ENCODE measurements at places on chromosomes 16 and 17. TPM values are rescaled to one million over a fixed set of nuclear protein-coding genes. Genes with fewer than 3 reads are reported as not detected.

TSNAXIP1 gene
- 1.1 TPM for total RNA-seq

TNRC6C gene
- total RNA-seq = 24.7 TPM

PCGF2 gene
- total RNA-seq = 40.7 TPM

SOX8 gene
- 1.3 TPM for total RNA-seq

NAGS gene
- total RNA-seq = 0.80 TPM

DNA sequence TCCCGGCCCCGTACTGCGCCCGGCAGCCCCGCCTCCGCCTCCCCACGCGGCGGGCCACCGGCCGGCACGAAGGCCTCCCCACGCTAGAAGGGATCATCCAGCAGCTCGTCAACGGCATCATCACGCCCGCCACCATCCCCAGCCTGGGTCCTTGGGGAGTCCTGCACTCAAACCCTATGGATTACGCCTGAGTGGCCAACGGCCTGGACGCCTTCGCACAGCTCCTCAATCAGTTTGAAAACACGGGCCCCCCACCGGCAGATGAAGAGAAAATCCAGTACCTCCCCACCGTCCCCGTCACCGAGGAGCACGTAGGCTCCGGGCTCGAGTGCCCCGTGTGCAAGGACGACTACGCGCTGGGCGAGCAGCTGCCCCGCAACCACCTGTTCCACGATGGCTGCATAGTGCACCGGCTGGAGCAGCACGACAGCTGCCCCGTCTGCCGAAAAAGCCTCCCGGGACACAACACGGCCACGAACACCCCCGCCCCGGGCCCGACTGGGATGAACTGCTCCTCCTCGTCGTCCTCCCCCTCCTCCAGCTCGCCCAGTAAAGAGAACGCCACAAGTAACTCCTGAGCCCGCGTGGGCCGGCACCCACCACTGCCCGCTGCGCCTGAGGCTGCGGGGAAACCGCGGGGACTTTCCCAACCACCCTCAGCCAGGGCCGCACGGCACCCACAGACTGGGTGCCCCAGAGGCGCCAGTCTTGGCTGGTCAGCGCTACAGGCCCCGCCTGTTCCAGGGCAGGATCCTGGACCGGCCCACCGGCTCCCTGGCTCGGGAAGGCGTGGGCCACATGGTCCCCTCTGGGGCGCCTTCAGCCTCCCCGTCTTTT is 39.0 kb upstream of the AKAP1 start:
- no peak for DNase-seq

GRCh38 chr16:53156516-53156915 is 101.7 kb downstream of the CHD9 start:
- no peak for DNase-seq

- DNase-seq = no peak
Observed at GRCh38 chr17:72567774-72568173, 447.0 kb downstream of the SOX9 start.

DNA sequence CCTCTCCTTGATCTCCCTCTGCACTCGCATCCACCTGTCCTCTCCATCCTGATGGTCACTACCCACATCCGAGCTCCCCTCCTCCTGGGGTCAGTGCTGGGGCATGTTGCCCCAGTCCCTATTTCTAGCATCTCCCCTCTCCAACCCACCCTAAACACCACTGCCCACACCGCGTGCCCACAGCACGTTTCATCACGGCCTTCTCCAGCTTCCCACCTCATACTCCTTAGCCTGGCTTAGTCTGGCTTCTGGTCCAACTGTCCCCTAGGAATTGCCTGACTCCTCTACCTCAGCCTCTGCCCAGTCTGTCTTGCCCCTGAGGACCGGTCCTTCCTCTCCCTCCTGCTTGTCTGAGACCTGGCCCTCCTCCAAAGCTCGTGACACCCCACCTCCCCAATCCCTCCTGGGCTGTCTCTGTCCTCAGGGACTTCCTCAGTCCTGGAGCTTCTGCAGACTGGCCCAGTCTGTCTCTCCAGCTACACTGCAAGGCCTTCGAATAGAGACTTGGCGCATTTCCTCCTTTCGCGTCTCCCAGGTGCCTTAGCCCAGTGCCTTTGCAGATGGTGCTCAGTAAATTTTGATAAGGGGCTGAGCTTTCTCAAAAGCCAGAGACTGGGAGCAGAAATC is 4.9 kb downstream of the ALOX15 start:
- DNase-seq = no peak

DNA sequence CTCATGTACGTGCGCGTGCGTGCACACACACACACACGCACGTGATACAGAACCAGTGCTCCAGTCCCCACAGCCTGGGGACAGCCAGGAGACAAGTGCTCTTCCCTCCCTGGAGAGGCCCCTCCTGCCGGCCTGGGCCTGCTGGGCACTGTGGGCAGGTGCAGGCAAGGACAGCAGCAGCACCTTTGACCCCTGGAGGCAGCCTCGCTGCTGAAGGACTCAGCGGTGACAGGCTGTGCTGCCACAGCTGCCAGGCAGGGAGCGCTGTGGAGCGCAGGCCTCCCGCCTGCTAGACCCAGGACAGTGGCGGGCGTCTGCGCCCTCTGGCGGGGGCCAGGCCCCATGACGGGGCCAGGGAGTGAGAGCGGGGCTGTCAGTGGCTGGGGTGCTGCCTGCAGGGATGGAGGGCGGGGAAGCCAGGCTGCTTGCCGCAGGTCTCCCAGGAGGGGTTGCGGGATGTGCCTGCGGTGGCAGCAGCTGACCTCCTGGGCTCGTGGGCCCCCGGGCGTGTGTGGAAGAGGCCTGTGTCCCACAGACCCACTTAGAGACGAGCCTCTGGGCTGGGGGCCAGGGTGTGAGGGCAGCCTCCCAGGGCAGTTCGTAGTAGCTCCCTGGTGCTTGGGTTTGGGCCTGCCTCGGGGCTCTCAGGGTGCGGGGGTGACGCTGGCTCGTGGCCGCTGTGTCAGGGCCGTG is 63.5 kb upstream of the PVALEF start:
- DNase-seq = peak; percentile 96

GRCh38 chr17:33416131-33416530 is 123.0 kb upstream of the ASIC2 start:
- no peak for DNase-seq

- no peak for DNase-seq
Observed at GRCh38 chr17:45229681-45230409, 8.2 kb downstream of the FMNL1 start.

GRCh38 chr17:37818689-37819088 is 73.8 kb upstream of the HNF1B start:
- no peak for DNase-seq

GRCh38 chr16:85393674-85394451 is 219.3 kb upstream of the GSE1 start:
- no peak for DNase-seq

DNA sequence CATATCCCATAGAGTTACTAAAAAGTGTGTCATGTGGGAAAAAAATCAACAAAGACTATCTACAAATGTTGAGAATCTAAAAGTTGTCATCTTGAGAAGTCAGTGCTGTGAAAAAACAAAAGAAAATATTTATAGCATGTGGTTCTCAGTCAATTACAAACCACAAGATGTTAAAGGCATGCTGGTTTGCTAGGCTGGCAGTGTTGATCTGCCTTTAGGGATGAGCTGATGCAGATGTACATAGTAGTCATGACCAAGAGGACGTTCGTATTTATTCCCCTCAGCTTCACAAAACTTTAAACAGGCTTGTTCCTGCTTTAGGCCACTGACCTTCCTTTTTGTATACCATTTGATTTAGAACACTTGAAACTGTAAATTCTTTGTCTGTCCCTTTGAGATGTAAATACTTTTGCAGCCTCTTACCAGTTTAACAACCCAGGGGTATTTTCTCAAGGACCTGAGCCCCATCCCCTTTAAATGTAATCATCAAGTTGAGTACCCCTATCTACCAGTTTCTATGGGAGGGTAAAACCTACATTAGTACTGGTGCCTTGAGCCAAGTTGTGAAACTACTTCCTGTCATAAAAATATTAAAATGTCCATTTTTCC is 446.6 kb downstream of the KCNJ18 start:
- no peak for DNase-seq

DNA sequence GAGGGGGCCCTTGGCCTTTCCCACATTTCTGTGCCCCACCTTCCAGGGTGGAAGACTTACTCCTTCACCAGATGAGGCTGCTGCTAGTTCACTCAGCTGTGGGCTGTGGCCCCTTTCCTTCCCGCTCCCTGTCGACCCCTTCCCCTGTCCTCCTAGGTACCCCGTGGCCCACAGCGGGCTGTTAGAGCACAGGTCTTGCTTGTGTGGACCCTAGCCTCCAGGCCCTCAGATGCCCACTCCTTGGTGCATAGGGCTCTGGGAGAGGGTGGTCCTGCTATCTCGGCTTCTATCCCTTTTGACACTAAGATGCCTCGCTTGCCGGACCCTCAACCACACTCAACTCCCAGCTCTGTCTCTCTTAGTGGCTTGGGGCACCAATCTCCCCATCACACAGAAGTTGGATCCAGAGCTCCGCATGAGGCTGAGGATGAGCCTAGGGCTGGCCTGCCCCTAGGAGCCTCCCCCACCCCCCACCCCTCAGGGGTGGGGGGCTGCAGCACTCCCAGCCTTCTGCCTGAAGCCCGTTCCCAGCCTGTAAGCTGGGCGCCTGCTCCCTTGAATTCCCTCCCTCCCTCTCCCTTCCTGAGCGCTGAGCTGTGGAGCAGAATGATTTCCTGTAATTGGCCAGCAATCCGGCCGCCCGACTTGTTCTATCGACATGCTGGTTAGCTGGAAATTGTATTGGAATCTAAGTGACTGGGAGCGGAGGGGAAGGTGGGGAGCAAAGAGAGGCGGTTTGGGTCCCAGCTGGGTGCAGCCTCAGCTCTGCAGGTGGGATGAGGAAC is 30.9 kb downstream of the DCAKD start:
- DNase-seq = no peak

- no peak for DNase-seq
Observed at GRCh38 chr16:51134269-51134812, 16.7 kb downstream of the SALL1 start.

GRCh38 chr17:56833057-56833808 is 487 bp downstream of the C17orf67 start:
- no peak for DNase-seq

- DNase-seq = no peak
Observed at GRCh38 chr16:5965321-5965720, 867.7 kb upstream of the EEF2KMT start.

DNA sequence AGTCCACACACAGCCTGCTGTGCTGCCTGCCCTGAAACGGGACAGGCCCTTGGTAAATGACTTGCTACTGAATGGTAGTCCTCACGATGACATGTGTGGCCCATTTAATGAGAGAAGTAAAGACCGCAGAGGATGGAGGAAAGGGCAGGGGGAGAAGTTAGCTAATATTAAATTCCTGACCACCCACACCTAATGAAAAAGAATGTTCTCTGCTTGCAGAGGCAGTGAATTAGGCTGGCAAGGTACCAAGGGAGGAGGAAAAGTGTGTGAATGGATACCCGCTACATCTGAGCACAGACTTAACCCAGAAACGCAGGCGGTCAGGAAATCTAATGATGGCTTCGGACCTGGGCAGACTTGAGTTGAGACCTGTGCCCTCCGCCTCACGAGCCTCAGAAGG is 141.2 kb downstream of the PRKCA start:
- DNase-seq = no peak

DNA sequence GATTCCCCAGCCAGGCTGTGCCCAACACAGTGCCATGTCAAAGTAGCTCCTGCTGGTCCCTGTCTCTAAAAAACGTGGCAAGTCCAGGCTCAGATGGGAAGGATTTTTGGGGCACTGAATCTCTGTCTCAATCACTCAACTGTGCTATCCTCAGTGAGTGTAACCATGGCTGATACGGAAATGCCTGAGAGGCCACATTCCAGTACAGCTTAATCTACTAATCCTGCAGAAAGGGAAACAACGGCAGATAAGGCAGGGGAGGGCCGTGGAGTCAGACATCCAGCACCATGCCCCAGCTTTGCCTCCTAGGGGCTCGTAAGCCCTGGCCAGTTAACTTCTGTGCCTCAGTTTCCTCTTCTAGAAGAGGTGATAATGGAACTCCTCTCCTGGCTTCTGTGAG is 251.7 kb downstream of the CPPED1 start:
- DNase-seq = no peak

DNA sequence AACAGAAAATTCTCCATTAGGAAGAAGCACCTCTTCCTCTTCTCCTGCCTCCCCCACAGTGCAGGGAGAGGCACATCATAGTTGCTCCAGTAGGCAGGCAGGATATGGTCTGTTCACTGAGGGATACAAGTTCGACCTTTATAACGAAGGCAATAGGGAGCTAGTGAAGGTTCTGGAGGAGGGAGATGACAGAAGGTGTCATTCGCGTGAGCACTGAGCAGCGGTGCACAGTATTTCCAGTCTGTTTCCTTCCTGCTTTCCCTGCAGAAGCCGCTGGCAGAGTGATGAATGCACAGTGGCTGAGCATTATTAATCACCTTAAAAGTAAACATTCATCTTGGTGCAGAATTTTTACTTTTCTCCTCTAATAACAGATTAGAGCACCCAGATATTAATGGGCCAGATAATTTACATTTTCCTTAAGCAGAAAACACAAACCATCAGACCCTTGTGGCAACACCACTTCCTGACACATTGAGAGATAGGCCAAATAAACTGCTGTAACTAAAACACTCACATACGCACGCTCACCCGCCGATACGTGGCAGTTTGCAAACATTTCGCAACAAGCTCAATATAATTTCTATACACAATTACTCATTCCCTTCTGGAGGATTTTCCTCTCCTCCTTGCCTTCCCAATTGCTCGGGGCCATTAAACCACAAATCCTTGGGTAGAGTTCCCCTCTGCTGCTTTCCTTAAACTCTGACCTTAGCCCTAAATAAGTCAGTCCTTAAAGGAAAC is 69.5 kb downstream of the AIPL1 start:
- DNase-seq = peak; percentile 26

GRCh38 chr17:63681530-63681929 is 18.4 kb downstream of the LIMD2 start:
- DNase-seq = no peak

GRCh38 chr16:89155184-89155679 is 16.3 kb upstream of the CDH15 start:
- no peak for DNase-seq

DNA sequence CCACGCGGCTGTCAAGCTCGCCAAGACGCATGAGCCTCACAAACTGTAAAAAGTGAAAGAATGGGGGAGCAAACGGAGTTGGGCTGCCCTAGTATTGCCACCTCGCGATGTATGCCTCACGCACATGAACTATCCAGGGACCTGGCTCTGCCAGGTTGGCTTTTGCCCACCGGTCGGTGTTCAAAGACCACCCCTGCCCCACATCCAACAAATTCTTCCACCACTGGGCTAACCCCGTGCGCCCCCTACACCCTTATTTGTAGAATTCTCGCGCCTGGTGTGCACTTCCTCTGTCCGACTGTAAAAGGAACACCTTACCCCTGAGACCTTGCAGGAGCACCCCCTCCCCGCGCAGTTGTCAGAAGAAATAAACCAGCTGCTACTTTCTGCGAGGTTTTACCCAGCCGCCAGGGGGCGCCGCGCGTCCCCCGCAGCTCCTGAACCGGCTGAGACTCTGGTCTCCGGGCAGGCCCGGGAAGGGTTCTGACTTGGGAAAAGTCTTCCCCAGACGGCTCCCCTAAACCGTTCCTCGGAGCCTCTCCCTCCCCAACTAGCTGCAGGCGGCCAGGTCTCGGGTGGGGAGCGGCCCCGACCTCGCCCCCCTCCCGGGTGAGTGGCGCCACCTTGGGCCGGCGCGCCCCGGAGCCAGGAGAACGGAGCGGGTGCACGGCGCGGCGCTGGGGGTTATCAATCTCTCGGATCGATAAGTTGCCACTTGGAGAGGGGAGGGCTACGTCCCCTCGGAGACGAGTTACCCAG is 1.7 kb upstream of the ZNF423 start:
- no peak for DNase-seq

Data from mesenteric fat pad (tissue), 1 donor.